ENCODE measurements at places on chromosomes 16 and 17. TPM values are rescaled to one million over a fixed set of nuclear protein-coding genes. Genes with fewer than 3 reads are reported as not detected.

DNA sequence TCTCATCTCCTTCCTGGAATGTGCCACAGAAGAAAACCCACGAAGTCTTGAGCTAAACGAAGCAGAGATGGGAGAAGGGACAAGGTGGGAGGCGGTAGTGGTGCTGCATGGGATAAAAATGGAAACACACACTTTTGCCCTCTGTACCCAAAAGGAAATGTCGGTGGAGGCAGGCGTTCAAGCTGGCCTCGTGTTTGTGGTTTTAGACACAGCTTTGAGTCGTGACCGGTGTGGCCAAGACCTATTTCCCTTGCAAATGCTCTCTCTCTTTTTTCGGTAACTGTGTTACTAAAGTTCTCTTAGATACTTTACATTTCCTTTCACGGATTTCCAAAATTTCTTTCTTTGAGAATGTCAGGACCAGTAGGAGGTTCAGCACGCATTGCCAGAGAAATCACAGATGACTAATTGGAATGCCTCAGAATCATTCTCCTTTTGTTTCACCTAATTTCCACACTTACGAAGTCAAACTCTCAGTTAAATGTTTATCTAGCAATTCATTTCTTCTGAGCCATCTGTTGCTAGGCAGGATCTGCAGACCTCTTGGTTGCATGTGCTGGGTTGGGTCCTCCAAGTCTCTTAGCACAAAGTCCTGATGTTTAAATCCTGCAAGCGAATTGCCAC, 412.3 kb downstream of the MAF start:
- no peaks in the 10 kb centered on the region for H3K27me3 ChIP-seq
- H3K4me3 ChIP-seq = no peak overlapping the region
- no peaks in the 10 kb centered on the region for H3K4me1 ChIP-seq
- DNase-seq = no peak
- H3K36me3 ChIP-seq = no peaks in the 10 kb centered on the region
- H3K27ac ChIP-seq = no peak overlapping the region

DNA sequence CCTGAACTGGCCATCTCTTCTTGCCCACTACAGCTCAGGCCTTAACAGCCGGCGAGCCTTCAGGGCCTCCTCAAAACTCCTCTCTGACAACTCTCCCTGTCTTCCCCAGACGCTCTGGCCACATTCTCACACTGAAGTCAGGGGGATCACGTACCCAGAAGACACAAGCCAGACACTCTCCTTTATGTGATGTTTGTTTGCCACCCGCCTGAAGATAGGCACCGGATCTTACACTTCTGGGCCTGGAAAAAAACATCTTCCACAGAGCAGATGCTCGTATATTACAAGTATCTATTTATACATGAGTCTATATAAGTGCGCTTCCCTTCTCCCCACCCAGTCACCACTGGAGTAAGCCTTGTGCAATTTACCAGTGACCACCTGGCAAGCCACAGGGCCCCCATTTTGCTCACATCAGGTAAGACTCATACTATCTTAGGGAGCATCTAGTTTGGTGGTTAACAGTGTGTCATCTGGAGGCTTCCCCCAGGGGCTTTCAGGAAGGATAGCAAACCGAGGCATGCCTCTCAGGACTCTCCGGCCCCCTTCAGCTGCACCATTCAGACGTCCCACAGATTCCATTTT, 349.4 kb downstream of the SOX9 start:
- H3K4me1 ChIP-seq = no peaks in the 10 kb centered on the region
- H3K36me3 ChIP-seq = no peaks in the 10 kb centered on the region
- DNase-seq = no peak

DNA sequence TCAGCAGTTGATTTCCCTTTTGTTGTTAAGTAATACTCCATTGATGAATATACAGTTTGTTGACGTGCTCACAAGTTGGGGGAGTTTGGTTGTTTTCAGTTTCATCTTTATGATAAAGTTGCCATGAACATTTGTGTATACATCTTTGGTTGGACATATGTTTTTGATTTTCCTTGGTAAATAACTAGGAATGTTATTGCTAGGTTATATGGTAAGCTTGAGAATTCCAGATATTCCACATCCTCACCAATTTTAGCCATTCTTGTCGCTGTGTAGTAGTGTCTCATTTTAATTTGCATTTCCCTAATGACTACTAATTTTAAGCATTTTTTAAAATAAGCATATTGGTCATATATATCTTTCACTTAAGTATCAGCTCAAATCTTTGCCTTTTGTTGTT, 55.0 kb upstream of the RASL10B start:
- H3K4me3 ChIP-seq = no peak overlapping the region
- DNase-seq = no peak
- no peaks in the 10 kb centered on the region for H3K4me1 ChIP-seq
- H3K36me3 ChIP-seq = peaks cover 1% of the 10 kb centered on the region
- no peak overlapping the region for H3K27ac ChIP-seq
- H3K27me3 ChIP-seq = no peaks in the 10 kb centered on the region

GRCh38 chr16:20309786-20310185, 17.5 kb downstream of the GP2 start:
- H3K27ac ChIP-seq = no peak overlapping the region
- no peak overlapping the region for H3K4me3 ChIP-seq
- no peaks in the 10 kb centered on the region for H3K36me3 ChIP-seq

GRCh38 chr16:84917492-84917891, 93.8 kb downstream of the ZDHHC7 start:
- H3K36me3 ChIP-seq = no peaks in the 10 kb centered on the region
- H3K4me1 ChIP-seq = no peaks in the 10 kb centered on the region
- no peak overlapping the region for H3K27ac ChIP-seq
- H3K4me3 ChIP-seq = no peak overlapping the region
- DNase-seq = no peak
- no peaks in the 10 kb centered on the region for H3K27me3 ChIP-seq

DNA sequence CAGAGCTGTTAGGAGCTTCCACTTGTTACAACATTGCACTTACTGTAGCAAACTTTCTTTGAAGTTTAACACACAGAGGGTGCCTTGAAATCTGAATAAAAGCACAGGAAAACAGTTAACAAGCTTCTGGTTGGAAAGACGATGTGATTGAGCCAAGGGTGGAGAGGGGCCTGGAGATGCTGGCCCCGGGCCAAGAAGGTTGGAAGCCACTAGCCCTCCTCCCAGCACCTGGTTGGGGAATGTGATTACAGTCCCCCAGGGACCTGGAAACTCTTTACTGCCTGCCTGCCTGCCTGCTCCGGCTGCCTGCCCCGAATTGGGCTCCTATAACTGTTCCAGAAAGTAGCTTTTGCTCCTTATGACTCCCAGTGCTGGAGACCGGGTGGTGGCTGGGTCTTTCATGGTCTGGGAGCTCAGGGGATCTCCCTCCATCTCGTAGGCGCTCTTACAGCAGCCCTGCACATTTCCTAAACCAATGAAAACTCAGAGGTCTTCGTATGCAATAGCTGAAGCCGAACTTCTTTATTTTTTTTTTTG, 48.0 kb upstream of the ZFHX3 start:
- DNase-seq = no peak
- peak overlapping the region; percentile 63 for H3K27ac ChIP-seq
- H3K4me3 ChIP-seq = no peak overlapping the region

- no peaks in the 10 kb centered on the region for H3K4me1 ChIP-seq
- peaks cover 6% of the 10 kb centered on the region for H3K36me3 ChIP-seq
- no peak overlapping the region for H3K4me3 ChIP-seq
- no peaks in the 10 kb centered on the region for H3K27me3 ChIP-seq
Observed at GRCh38 chr16:2296661-2297505, 29.0 kb upstream of the RNPS1 start.

DNA sequence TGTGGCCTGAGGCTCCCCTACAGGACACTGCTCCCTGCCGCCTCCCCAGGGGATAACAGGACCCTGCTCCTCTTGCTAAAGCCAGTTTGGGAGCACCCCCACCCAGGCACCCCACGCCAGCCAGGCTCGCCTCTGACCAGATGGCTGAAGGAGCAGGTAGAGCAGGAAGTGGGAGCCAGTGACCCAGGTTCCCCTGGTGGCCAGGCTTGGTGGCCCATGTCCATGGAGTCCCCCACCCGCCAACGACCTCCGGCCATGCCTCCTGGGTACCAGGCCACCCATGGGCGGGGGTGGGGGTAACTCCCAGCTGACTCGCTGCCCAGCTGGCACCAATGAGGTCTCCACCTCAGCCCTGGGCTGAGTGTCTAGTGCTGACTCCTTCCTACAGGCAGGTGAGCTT, 10.0 kb downstream of the BCAR1 start:
- no peak for DNase-seq
- H3K4me1 ChIP-seq = no peaks in the 10 kb centered on the region
- H3K4me3 ChIP-seq = no peak overlapping the region
- no peaks in the 10 kb centered on the region for H3K36me3 ChIP-seq

DNA sequence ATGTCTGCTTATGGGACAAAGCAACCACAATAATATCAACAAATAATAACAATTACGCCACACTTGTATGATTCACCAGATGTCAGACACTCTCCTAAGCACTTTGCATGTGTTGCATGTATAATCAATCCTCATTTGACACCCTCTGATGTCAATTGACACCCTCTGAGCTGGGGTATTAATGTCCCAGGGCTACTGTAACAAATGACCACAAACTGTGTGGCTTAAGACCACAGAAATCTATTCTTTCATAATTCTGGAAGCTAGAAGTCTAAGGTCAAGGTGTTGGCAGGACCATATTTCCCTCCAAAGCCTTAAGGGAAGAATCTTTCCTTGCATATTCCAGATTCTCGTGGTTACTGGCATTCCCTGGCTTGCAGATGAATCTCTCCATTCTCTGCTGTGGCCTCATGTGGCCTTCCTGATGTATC, 112.7 kb downstream of the NPIPB5 start:
- no peaks in the 10 kb centered on the region for H3K36me3 ChIP-seq
- no peaks in the 10 kb centered on the region for H3K4me1 ChIP-seq
- no peak for DNase-seq
- H3K27ac ChIP-seq = no peak overlapping the region
- H3K27me3 ChIP-seq = no peaks in the 10 kb centered on the region
- no peak overlapping the region for H3K4me3 ChIP-seq

DNA sequence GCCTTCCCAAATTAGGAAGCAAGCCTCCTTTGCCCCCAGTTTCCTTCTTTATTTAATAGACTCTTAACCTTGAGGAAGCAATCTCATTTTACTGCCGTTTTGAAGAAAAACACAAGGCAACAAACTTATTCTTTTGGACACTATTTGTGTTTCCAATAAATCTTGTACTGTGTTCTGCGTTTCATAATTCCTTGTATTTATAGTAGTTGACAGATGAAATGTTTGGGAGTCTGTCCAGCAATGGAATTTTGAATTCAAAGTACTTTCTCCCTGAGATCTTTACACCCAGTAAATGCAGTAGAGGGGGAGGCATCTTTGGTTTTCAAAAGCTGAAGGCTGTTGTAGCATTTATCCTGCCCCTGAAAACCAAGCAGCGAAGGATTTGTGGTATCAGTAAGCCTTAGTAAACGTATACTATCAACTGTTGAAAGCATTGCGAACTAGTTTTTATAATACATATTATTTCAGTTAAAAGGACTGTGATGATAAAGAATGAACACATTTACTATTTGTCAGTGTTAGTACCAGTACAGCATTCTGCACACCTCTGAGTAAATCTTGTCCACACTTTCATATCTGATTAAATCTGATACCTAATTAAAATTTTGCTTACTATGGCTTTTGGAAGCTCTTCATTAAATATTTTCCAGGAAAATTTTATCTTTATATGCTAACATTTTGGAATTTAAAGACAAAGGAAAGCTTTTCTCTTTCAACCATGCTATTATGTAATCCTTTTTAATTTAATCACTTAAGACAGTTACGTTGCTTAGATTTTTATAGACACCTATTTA, 83.1 kb downstream of the TNRC6C start:
- peak overlapping the region; percentile 77 for H3K4me3 ChIP-seq
- no peaks in the 10 kb centered on the region for H3K4me1 ChIP-seq
- H3K27ac ChIP-seq = peak overlapping the region; percentile 100
- no peak for DNase-seq
- H3K27me3 ChIP-seq = no peaks in the 10 kb centered on the region

DNA sequence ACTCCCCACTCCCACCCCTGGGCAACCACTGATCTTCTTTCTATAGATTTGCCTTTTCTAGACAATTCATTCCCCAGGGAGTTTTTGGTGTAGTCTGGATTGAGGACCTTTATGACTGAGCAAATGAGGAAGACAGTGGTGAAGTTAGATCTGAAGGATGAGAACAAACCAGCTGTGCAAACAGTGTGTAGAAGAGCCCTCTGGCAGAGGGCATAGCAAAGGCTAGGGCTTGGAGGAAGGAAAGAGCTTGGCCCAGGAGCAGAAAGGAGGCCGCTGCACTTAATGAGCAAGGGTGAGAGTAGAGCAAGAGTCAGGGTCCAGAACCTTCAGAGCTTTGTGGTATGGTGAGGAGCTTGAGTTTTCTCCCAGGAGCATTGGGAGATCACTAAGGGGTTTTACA, 352.7 kb downstream of the CA10 start:
- no peak overlapping the region for H3K4me3 ChIP-seq
- DNase-seq = no peak
- H3K4me1 ChIP-seq = no peaks in the 10 kb centered on the region
- H3K27me3 ChIP-seq = no peaks in the 10 kb centered on the region
- H3K36me3 ChIP-seq = no peaks in the 10 kb centered on the region
- no peak overlapping the region for H3K27ac ChIP-seq

- H3K27ac ChIP-seq = no peak overlapping the region
- H3K36me3 ChIP-seq = no peaks in the 10 kb centered on the region
- peaks cover 2% of the 10 kb centered on the region for H3K27me3 ChIP-seq
Observed at GRCh38 chr16:51155199-51155607, 4.1 kb upstream of the SALL1 start.

DNA sequence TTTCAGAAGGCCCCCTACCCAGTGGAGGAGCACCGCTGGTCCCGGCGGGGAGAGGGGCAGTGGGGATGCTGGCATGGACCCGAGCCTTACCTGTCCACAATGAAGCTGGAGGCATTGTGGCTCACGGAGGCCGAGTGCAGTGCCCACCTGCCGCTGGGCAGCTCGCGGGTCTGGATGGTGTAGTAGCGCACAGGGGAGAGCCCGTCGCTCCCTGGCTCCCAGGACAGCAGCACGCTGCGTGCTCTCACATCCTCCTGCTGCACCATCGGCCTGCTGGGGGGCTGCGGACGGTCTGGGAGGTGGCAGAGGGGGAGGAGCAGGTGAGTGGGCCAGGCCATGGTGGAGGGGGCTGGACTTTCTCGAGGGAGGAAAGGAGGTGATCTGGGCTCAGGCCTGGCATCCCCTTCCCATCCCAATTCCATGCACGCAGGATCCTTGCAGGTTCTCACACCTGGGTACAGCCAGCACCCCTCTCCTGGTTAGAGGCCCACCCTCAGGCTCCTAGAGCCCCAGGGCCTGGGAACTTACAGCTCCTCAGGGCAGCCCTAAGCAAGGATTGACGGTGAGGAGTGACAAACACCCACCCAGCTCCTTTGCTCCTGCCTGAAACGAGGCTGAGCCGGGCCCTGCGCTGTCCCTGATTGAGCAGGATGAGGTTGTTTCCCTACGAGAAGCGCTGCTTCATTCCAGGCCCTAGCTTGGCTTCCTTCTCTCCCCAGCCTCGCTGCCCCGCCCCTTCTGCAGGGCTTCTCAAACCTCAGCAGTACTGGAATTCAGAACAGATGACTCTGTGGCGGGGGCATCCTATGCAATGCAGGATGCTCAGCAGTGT, 76.2 kb upstream of the CDC42EP4 start:
- peak; percentile 70 for DNase-seq
- no peak overlapping the region for H3K27ac ChIP-seq

- peak; percentile 75 for DNase-seq
- no peaks in the 10 kb centered on the region for H3K27me3 ChIP-seq
- peaks cover 11% of the 10 kb centered on the region for H3K36me3 ChIP-seq
- no peak overlapping the region for H3K4me3 ChIP-seq
Observed at GRCh38 chr17:3935140-3935542, 18.9 kb upstream of the P2RX1 start.

Gene CA10
- total RNA-seq = not detected

Gene TM4SF5
- not detected for total RNA-seq

Gene FOXJ1
- not detected for total RNA-seq

Gene EVPL
- 0.21 TPM for total RNA-seq

Gene KRT9
- total RNA-seq = not detected

Gene NEUROD2
- total RNA-seq = not detected

Gene NPIPA8
- total RNA-seq = 1.7 TPM

Data from aorta (tissue), 5 donors.